ENCODE measurements at places on chromosomes 5 and 9.

- no peaks in the 10 kb centered on the region for H3K27me3 ChIP-seq
- no peak overlapping the region for H3K4me3 ChIP-seq
- no peaks in the 10 kb centered on the region for H3K36me3 ChIP-seq
These were observed 11.2 kb downstream of the MSANTD3 start for GRCh38 chr9:100437860-100438805.

DNA sequence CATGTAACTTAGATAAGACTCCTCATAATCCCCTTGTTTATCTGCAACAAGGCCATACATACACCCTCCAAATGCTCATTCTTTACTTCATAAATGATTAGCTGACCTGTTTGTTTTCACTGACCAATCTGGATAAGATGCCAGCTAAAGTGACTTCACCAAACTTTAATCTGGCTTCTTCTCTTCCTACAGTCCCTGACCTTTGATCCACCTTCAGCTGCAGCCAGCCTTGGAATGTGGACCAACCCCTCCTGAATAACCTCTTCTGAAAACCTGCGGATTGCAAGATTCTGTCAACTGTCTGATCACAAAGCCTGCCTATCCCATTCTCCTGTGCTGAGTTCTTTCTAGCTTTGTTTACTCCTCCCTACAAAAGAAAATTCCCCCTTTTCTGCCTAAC, 476.8 kb downstream of the LRRC70 start:
- H3K27ac ChIP-seq: no peak overlapping the region
- peaks cover 7% of the 10 kb centered on the region for H3K4me1 ChIP-seq
- H3K36me3 ChIP-seq: no peaks in the 10 kb centered on the region

- no peak overlapping the region for H3K4me3 ChIP-seq
- H3K4me1 ChIP-seq: no peaks in the 10 kb centered on the region
These were observed 5.8 kb downstream of the GRK6 start for GRCh38 chr5:177432143-177432838.

DNA sequence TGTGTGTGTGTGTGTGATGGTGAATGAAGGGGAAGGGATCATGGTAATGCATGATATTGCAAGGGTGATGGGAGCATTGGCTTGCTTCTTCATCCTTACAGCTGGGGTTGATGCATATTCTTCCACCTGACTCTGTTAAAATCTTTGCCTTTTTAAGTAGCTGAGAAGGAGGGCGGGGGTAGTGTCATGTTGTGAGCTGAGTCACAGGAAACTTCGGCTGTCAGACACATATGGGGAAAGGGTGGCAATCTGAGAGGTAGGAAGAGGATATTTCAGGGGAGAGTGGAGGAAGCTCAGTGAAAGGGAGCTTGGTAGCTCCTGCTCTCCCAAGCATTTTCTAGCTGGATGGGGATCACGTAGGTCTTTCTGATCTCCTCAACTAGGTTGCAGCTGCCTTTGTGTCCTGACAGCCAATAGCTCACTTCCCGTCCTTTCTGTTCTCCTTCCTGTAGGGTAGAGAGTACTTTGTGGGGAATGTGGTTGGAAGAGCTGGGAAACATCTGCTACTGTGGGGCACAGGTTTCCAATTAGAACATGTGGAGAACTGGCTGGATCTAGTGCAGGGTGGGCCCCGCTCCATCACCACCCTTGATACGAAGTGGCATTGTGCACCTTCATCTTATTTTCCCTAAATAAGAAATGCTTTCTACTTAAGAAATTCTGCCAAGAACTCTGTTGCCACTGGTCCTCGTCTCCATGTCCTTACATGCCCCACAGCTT, 18.1 kb upstream of the CLK4 start:
- H3K4me1 ChIP-seq: no peaks in the 10 kb centered on the region
- no peak overlapping the region for H3K27ac ChIP-seq
- DNase-seq: no peak
- no peaks in the 10 kb centered on the region for H3K27me3 ChIP-seq
- H3K36me3 ChIP-seq: no peaks in the 10 kb centered on the region

- no peaks in the 10 kb centered on the region for H3K4me1 ChIP-seq
- H3K27ac ChIP-seq: no peak overlapping the region
- no peak for DNase-seq
- H3K4me3 ChIP-seq: no peak overlapping the region
- no peaks in the 10 kb centered on the region for H3K27me3 ChIP-seq
- peaks cover 19% of the 10 kb centered on the region for H3K36me3 ChIP-seq
These were observed 532.1 kb upstream of the DMAC1 start for GRCh38 chr9:8331507-8332330.

DNA sequence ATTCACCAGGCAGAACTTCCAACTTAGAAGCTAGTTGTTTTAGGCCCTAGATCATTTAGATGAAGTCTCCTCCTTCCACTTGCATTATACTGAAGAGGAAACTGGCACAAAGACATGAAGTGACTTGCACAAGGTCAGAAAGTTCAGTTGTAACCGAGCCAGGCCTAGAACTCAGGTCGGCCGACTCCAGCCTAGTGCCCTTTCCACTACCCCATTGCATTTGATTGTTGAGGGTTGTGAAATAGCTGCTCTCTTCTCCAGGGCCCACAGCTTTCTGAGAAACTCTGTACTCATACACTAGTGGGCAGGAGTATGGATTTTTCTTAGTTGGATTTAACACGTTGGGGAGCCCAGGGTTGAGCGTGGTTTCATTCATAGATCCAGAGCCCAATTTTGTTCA, 5.6 kb downstream of the ZNF462 start:
- peaks cover 27% of the 10 kb centered on the region for H3K4me1 ChIP-seq
- H3K27me3 ChIP-seq: no peaks in the 10 kb centered on the region
- no peak overlapping the region for H3K27ac ChIP-seq
- DNase-seq: no peak
- no peak overlapping the region for H3K4me3 ChIP-seq
- no peaks in the 10 kb centered on the region for H3K36me3 ChIP-seq

GRCh38 chr9:133115604-133116345, 5.3 kb downstream of the RALGDS start:
- H3K27ac ChIP-seq: peak overlapping the region; percentile 38
- H3K4me3 ChIP-seq: no peak overlapping the region
- H3K27me3 ChIP-seq: no peaks in the 10 kb centered on the region
- no peak for DNase-seq
- no peaks in the 10 kb centered on the region for H3K36me3 ChIP-seq
- H3K4me1 ChIP-seq: peaks cover 9% of the 10 kb centered on the region

DNA sequence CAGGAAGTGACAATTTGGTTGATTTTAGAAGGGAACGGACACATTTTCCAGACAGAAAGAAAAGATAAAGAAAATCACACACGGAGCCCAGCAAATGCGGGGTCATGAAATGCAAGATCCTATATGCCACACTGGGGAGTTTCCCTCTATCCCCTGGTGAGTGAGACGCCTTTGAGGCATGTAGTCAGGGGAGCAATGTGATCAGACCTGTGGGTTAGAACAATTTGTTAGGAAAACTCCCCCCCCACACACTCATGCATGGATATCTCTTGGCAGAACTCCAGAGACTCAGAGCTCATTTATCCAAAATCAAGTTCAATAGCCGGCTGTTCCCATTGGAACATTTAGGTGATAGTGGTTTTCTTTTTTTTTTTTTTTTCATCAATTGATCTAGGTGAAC, 71.7 kb upstream of the TRIO start:
- no peak overlapping the region for H3K4me3 ChIP-seq
- no peaks in the 10 kb centered on the region for H3K27me3 ChIP-seq
- H3K4me1 ChIP-seq: no peaks in the 10 kb centered on the region
- DNase-seq: no peak

- H3K36me3 ChIP-seq: peaks cover 5% of the 10 kb centered on the region
- peaks cover 2% of the 10 kb centered on the region for H3K4me1 ChIP-seq
- H3K27me3 ChIP-seq: no peaks in the 10 kb centered on the region
- H3K27ac ChIP-seq: no peak overlapping the region
- no peak for DNase-seq
These were observed 131.7 kb upstream of the VLDLR start for GRCh38 chr9:2489838-2490314.

DNA sequence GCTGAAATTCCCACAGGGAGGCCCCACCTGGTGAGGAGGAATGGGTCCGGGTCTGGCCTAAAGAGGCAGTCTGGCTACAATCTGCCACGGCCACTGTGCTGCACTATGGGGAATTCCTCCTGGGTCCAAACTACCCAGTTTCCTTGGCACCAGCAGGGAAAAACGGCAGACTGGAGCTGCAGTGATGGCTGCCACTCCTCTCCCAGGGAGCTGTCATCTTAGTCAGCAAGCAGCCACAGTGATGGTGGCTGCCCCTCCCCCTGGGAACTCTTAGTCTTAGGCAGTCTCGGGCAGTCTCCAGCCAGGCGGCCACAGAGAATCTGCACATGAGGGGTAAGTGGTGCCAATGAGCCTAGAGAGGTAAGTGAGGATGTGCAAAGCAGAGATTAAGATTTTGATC, 205.8 kb downstream of the TMEM38B start:
- H3K27ac ChIP-seq: no peak overlapping the region
- no peaks in the 10 kb centered on the region for H3K27me3 ChIP-seq
- H3K4me1 ChIP-seq: peaks cover 5% of the 10 kb centered on the region
- no peak for DNase-seq

GRCh38 chr5:51652980-51653379, 269.7 kb downstream of the ISL1 start:
- H3K4me3 ChIP-seq: no peak overlapping the region
- no peak overlapping the region for H3K27ac ChIP-seq
- H3K36me3 ChIP-seq: no peaks in the 10 kb centered on the region
- no peaks in the 10 kb centered on the region for H3K27me3 ChIP-seq
- DNase-seq: no peak
